ENCODE measurements at places on chromosomes 4 and X. TPM values are rescaled to one million over a fixed set of nuclear protein-coding genes. Genes with fewer than 3 reads are reported as not detected.

- peak; percentile 61 for ATAC-seq
These were observed 32.4 kb downstream of the FGFRL1 start for GRCh38 chr4:1043651-1044468.

Gene RGN
- 0.26 TPM for total RNA-seq

DNA sequence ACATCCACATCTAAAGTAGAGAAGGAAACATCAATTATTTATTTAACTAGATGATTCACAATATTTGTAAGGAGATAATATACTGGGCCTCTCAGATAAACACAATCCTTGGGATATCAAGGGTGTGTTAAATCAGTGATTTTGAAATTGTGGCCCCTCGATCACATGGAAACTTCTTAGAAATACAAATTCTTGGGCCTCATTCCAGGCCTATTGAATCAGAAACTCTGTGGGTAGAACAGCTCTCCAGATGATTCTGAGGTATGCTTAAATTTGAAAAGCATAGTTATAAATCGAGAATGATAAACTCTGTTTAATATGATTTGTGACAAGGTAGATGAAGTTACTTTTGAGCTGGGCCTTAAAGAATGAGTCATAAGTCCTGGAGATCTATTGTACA is 64.3 kb upstream of the GPR174 start:
- no peak for ATAC-seq

DNA sequence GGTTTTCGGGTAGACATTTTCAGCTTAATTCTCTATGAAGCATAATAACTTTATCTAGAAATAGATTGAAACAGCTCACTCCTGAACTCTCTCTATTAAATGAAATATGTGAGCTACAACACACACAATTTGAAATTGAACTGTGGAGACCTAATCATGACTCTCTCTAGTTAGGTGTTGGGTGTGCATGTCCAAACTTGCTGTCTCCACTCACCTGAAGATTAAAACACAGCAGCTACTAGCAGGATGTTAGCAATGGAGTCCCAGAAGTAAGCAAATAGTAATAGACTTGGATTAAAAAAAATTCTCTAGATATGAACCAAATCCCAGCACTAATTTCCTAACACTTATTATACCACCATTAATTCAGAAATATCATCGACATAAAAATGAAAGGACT is 173.1 kb downstream of the FSTL5 start:
- ATAC-seq = no peak

DNA sequence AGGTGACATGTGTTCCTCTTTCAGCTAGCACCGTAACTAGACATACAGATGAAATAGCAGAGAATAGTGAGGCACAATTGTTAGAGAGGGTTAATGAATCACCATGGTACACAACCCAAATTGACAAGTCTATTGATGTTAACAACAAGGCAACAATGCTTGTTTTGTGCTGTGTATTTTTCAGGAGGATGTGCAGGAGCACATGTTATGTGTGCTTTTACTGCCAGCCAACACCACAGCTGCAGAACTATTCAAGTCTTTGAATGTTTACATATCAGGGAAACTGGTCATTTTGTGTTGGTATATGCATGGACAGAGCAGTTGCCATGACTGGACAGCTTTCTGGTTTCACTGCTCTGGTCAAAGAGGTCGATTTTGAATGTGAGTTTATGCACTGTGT is 32.8 kb downstream of the STBD1 start:
- peak; percentile 74 for ATAC-seq

Gene AKAP4
- total RNA-seq = not detected

- no peak for ATAC-seq
These were observed 220.6 kb upstream of the RPL34 start for GRCh38 chr4:108399610-108400265.

Gene VCX3A
- not detected for total RNA-seq

DNA sequence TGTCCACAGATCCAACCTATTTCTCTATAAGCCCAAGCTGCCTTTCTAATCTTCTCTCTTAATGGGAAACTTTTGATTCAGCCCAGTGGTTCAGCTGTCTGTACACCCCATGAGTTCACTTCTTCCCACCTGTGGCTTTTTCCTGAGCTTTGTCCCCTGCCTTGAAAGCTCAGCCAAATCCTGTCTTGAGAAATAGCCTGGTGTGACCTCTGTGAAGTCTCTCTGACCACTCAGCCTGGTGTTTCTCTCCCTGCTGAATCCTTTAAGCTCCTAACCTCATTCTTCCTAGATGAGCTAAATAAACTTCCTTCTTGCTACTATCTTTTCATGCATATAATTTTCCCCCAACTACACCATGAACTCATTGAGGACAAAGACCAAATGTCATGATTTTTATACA is 15.2 kb upstream of the HERC5 start:
- no peak for ATAC-seq

DNA sequence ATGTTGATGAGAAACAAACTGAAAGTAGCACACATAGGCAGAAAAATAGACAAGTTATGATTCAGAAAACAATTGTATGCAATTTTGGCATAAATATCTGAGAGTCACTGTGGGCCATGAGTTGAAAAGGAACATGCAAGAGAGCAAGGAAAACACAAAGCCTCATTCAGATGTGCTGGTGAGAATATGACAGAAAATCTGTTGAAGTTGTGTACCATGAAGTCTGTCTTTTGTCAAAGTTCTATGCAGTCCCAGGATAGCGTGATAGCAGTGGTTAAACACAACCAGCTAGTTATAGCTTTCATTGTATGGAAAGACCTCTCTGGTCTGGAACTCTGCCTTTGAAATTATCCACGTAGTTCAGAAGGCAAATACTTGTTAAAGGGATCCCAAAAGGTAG is 53.0 kb downstream of the TMEM154 start:
- ATAC-seq = no peak

DNA sequence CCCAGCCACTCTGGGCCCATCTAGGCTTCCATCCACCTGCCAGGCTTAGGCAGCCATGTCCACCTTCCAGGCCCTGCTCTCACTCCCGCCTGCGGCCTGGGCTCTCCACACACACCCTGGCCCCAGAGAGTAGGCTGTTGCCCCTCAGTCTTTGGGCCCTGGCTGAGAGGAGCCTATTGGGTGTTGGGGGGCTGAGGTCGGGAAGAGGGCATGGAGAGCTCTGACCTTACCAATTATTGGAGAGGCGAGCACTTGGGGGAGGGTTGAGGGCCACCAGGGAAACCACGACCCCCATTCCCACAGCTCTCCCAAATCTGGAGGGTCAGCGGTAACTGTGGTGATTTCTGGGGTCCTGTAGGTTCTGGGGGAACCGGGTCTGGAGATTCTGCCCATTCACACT is 38.2 kb downstream of the HTRA3 start:
- ATAC-seq = no peak

GRCh38 chr4:5199912-5200311 is 148.6 kb downstream of the STK32B start:
- ATAC-seq = no peak

Gene ATP1B4
- 0.08 TPM for total RNA-seq

DNA sequence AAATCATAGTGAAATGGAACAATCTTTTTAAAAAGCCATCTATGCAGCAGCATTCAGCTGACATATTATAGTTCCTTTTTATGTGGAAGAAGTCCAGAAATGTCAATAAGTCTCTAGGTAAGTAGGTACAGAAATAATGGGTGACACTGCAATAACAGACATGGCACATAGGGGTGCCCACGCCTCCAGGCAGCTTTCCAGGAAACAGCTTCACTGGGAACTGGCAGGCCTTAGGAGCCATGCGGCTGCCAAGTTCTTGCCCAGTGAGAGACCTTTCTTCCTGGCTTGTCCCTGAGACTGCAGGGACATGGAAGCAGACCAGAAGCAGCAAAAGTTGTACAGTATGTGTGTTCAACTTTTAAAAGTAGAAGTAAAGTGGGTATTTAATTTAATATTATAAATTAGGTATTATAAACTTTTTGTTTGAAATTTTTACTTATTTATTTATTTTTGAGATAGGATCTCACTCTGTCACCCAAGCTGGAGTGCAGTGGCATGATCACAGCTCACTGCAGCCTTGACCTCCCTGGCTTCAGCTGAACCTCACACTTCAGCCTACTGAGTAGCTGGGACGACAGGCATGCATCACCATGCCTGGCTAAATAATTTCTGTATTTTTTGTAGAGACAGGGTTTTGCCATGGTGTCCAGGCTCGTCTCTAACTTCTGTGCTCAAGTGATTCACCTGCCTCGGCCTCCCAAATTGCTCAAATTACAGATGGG is 12.1 kb upstream of the ETNPPL start:
- ATAC-seq = no peak

DNA sequence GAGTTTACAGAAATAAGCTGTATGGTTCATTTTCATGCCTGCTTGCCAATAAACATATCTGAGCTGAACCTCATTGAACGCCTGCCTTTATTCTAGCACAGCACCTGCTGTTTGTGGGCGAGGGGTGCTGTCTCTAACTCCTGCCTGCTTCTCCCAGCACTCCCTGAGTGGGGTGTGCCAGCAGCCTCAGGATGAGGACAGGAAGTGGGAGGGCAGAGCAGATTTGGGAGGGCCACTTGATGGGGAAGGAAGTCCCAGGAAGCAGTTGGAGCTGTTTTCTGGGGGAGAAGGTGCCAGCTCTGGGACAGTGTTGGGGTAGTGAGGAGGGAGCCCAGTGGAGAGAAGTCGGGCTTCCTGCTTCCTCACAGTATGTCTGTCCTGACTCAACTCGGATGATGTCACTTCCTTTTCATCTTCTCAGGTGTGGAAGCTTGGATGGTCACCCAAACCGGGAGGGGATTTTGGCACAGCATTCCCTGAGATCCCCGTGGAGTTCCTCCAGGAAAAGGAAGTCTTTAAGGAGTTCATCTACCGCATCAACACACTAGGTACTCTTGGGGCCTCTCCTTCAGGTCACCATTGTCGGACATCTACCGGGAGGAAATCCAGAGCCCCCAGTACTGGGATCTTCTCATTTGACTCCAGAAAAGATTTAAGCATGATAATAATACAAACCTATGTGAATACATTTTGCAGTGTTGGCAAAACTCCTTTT is 29.0 kb upstream of the MSANTD1 start:
- ATAC-seq = no peak

Gene DCLK2
- total RNA-seq = 59.9 TPM

Gene PTCHD1
- 0.59 TPM for total RNA-seq

DNA sequence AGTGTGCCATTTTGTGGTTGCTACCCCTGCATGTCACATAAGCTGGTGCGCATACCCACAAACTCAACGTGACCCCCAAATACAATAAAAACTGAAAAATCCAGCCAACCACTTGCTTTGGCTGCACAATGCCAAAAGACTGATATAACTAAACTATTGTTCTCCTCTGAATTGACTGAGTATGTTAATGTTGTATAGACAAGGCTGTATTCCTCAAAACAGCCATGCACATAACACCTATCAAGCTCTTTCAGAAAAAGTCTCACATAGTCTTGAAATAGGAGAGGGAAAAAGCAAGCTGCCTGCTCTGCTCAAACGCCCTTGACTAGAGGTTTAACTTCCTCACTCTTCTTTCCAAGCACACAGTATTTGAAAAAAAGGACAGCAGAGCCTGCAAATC is 126.4 kb upstream of the NOCT start:
- no peak for ATAC-seq

Gene RGS12
- total RNA-seq = 27.9 TPM

GRCh38 chrX:110531873-110532580 is 173.4 kb downstream of the RTL9 start:
- ATAC-seq = no peak

Gene CXCL11
- total RNA-seq = 0.13 TPM

Gene DUSP9
- 2.1 TPM for total RNA-seq

Gene TEX13B
- not detected for total RNA-seq

GRCh38 chr4:38268837-38269236 is 308.6 kb downstream of the PTTG2 start:
- no peak for ATAC-seq

Gene RBMXL3
- 10.1 TPM for total RNA-seq

DNA sequence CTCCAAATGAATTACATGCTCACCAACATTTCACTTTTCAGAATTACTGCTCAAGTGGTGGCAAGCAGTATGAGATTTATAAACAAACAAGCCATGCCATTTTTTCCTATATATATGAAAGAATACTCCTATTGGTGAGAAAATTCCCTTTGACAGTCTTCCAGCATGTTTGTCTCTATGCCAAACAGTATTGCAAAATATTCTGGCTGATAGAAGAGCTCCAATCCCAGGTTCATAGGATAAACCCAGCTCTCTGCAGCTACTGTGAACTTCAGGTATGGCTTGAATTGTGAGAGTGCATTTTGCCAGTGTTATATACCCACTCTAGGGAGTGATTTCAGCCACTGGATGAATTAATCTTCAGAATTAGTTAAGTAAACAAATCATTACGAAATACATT is 108.8 kb downstream of the MAGEC2 start:
- no peak for ATAC-seq

DNA sequence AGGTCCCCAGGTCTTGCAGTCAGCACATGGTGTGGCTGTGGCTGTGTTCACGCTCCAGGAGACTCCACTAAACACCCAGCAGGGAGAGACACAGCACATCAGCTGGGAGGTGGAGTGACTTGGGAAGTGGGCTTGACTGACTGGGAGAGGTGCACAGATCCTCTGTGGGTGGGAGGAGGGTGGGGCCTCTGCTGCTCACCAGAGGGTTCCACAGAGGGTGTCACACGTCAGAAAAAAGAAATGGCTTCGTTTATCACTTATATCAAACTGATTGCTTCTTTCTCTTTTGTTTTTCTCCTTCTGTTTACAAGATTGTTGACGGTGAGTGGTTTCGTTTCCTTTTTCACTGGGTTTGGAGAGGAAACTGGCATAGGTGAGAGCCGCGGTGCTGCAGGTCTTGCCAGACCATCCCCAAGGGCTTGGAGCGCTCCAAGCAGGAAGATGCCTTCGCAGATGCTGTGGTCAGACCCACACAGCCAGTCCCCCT is 24.8 kb upstream of the FAM193A start:
- ATAC-seq = no peak

GRCh38 chr4:72286185-72286584 is 254.4 kb downstream of the NPFFR2 start:
- ATAC-seq = no peak

DNA sequence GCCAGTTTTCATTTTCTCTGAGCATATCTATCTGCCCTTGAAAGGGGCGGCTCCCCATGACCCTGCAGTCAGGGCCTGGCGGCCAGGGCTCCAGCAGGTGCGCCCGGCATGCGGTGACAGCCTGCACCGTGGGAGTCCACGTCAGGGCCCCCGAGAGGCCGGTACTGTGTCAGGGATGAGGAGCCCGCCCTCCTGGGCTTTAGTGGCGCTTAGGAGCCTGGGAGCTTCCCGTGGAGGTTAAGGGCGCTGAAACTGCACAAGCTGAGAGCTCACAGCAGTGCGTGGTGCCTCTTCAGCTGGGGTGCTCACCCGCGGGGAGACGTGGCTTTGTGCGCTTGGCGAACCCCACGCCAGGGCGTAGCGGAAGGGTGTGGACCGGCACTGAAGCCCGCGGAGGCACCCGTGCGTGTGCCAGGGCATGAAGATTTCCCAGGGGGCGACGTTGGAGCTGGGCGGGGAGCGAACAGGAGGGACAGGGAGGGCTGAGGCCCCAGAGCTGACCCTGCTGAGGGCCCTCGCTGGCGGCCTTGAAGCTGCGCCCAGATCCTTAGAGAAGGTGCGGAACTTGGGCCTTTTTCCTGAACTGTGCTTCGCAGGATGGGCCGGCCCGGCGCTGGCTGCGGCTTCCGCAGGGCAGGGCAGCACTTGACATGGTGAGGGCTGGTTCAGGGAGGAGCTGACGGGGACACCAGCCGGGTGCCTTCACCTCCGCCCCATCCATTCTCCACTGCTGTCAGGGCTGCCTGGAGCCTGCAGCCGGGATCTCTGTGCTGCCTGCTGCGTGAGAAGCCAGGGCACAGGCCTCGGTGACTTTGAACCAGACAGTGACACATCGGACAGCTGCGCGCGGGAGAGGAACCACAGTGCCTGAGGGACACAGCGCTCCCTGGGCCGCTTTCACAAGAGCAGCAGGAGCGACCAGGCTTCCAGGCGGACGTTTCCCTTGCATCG is 32.9 kb downstream of the HTT-AS start:
- ATAC-seq = peak; percentile 57

- no peak for ATAC-seq
These were observed 197.6 kb upstream of the GYPA start for GRCh38 chr4:144338148-144338547.

All from motor neuron (in vitro differentiated cells).